Cardiac fibroblast (primary cell): ENCODE measurements at places on chromosomes 16 and 17.

GRCh38 chr16:30409125-30410060, 2.0 kb downstream of the ZNF771 start:
- DNase-seq: peak; percentile 88

- no peak for DNase-seq
Measured at GRCh38 chr16:5891296-5891695, 793.7 kb upstream of the EEF2KMT start.

GRCh38 chr16:14211856-14212543, 140.9 kb downstream of the MRTFB start:
- no peak for DNase-seq

DNA sequence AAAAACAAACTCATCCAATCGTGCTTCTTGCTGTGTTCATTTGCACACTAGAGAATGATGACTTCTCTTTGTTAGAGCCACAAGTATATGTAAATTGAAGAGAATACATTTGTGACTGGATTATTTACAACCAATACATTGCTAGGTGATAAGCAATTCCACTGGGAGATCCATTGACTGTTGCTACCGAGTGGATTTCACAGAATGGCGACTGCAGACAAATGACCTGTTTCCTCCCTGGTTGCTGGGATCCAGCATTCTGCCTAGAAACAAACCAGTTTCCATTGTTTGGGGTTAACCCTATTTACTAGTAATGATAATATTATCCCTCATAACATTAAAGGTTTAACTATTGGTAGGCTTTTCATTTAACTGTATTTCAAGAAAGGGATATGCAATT, 36.9 kb upstream of the CPHXL start:
- no peak for DNase-seq

GRCh38 chr17:33049781-33050414, 58.3 kb downstream of the SPACA3 start:
- peak; percentile 58 for DNase-seq

DNA sequence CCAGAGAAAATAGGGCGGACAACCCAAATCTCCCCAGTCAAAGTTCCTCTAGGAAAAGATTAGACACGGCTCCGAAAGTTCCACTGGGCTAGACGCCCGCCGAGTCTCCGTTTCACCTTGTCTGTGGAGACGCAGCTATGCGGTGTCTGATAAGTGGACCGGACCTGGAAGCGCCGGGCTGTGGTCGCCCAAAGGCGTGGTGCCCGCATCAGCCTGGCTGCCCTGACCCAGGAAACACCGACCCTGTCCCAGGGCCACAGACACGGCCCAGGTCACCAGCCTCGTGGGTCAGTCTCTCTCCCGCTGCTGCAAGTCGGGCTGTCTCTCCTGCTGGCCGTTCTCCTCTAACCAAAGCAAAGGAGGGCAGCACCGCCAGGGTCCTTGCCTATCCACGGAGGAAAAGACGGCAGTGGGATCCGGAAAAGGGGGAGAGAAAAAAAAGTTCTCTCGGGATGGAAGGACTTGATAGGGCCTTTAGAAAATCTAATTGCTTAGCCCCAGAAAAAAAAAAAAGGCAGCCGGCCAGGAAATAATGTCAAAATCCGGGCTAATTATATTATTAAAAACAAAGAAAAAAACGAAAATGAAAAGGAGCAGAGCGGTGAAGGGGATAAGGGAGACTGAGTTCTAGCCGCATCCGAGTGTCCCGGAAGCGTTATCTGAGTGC, 13.9 kb upstream of the FOXF1 start:
- no peak for DNase-seq

DNA sequence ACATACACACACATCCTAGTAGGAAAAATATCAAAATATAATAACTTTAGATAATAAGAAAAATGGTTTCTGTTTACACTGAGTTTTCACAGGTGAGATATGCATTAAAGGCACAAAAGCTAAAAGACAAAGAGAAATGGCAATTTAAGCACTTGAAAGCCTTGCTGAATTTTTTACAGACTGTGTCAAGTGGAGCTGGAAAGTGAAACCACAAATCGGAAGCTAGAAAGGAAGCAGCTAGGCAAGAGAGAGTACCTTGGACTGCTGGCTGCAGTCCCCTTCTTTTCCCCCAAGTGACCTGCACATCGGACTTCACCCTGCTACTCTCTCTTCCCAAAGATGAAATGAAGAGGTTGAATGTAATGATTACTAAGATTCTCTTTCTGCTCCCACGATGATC, 135.1 kb downstream of the CDH13 start:
- DNase-seq: peak; percentile 43

GRCh38 chr17:2395258-2396181, 5.3 kb downstream of the MNT start:
- peak; percentile 58 for DNase-seq

DNA sequence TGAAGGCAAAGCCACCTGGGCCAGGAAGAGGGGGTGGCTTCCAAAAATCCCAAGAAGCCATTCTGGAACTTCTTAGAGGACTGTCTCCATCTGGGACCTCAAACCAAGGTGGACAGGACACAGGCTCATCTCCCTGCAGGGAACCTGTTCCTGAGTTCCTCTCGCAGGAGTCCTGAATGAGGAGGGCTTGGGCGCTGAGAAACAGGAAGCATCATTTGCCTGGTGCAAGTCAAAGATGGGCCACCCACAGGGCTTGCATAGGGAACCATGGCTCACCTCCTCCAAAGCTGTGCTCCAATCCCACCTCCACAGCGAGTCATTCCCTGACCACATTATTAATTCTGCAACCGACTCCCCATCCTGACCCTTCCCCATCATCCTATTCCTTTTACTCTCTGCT, 55.0 kb upstream of the RPL38 start:
- DNase-seq: no peak

DNA sequence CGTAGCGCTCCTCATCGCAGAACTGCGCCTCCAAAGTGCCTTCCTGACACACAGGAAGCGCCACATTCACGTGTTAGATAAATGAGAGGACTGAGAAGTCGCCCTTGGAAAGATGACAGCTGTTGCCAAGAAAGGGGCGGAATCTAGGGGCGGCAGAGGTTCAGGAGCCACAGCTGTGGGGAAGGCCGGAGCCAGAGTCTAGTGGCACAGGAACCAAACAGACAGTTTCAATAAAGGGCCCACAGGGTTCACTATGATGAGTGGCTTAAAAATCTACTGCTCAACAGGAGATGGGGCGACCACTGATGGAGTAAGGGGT, 4.7 kb downstream of the FLCN start:
- no peak for DNase-seq

DNA sequence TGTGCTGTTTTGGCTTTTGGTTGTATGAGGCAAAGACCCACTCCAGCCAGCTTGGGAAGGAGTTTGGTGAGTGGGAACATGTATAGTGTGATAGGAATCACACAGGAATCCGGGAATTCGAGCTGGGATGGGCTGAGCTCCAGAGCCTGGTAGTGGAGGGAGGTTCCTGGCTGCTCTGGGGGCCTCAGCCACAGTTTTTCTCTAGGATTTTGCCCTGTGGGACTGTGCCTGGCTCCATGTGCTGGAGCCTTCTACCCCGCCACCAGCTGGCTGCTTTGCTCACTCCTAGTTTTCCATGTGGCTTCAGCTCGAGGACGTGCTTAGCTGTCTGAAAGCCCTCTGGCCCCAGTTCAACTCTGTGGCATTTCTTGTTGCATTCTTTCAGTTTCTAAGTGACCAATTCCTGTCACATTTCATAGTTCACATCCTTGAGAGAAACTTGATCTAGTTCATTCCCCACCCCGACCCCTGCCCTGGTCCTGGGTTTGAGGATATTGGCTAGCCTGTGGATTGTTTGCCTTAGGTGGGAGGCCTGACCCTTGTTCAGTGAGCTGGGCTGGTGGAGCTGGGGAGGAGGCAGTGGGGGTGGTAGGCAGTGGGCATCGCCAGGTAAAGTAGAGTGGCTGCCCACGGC, 5.0 kb downstream of the SEC14L1 start:
- peak; percentile 80 for DNase-seq

- DNase-seq: no peak
Measured at GRCh38 chr16:73887911-73888310, 408.7 kb upstream of the PSMD7 start.

GRCh38 chr17:6505425-6506142, 50.8 kb downstream of the PITPNM3 start:
- peak; percentile 86 for DNase-seq

GRCh38 chr16:8887431-8887765, 5.2 kb downstream of the LITAFD start:
- DNase-seq: no peak

DNA sequence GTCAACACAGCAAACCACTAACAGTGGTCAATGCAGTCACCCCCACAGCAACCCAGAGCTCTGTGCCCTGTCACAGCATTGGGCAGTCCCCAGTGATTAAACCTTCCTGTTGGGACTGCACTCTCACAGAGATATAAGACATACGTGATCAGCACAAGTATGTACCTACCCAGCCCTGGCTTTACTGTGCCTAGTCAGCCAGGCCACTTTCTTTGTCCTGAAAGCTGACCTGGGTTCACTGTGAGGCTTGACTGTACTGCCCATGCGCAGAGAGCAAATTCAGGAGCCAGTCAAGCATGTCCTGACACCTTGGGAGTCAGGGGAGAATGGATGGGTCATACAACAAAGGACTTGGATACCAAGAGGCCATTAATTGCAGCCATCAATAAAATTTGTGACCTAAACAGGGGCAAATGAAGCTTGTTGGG, 10.9 kb upstream of the TMEM170A start:
- DNase-seq: no peak

GRCh38 chr17:75090871-75091854, 3.4 kb downstream of the SLC16A5 start:
- no peak for DNase-seq
